ENCODE measurements at places on chromosomes 6 and 20.

DNA sequence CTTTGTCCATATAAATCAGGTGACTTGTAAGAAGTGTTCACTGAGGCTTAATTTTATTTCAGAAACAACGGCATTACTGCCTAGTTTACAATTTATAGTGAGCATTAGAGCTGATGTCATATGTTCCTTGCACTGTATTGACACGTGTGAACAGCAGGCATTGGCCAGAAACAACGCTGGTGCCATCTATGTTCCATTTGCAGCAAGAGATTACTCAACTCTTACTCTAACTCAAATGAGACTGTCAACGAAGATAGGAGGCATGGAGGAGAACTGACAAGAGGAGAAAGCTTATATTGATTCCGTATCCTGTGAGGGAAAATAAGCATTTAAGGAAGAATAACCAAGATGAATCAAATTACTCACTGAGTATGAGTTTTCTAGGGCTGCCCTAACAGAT is 48.4 kb downstream of the MTFR2 start:
- no peak for DNase-seq

GRCh38 chr6:72275888-72276287 is 346.0 kb upstream of the KCNQ5 start:
- DNase-seq = no peak

DNA sequence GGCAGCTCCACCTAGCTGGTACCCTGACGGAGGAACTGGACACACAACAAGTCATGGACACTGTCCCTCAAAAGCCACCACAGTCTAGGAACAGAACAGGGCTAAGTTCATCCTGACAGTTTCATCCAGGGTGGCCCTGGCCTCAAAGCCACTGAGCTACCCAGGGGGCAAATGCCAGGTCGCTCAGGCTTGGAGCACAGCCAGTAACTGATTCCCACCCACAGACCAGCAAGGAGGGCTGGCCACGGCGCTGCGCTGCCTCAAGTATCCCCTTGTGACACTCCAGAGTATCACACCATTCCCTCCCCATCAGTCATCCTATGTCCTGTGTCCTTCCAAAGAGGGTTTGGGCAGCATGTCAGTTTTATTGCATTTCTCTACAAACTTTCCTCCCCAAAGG is 72.2 kb downstream of the GINS1 start:
- no peak for DNase-seq

DNA sequence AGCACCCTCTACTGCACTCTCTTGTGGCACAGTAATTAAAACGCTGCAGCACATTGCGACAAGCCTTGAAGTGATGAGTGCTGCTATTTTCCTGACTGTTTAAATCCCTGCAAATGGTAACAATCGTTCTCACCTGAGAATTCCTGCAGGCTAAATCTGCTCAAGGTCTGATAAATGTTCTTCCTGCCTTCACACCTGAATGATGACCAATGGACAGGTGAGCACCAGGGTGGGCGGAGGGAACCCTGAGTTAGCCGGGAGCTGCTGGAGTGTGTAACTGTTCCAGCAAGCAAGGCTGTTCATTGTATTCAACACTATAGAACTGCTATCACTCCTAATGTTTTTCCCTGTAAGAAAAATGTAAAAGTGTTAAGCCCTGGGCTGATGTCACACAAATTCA is 4.0 kb downstream of the DACT2 start:
- no peak for DNase-seq

DNA sequence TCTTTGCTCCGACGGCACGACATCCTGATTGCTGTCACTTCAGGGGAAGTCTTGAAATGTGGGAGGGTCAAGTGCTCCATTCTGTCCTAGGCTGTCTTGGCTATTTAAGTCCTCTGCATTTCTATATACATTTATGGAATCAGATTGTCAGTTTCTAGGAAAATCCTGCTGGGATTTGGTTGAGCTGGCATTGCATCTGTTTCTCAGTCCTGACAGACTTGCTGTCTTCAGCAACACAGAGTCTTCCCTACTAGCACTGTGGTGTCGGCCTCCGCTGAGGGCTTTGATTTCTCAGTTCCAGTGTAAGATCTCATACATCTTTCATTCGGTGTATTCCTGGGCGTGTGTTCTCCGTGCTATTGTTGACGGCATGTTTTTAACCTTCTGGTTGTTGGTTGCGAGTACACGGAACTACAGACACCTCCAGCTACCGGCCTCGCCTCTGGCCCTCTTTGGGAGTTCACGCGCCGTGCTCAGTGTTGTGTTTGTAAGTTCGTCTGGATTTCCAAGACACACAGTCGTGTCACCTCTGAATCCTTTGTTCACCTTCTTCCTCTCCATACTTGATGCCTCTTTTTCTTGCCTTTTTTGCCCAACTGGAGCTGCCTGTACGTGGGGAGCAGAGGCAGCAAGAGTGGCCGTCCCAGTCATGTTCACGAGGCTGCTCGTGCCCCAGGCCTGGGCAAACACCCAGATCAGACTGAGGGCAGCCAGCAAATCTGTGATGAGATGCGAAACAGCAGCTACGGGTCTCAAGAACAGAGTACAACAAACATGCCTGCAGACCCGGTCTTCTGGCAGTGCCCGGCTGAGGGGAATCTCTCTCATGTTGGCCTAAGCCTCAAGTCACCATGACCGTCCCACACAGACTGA is 92.8 kb downstream of the TAF4 start:
- DNase-seq = no peak
